ENCODE measurements at places on chromosomes 1 and 21. TPM values are rescaled to one million over a fixed set of nuclear protein-coding genes. Genes with fewer than 3 reads are reported as not detected.

The C1orf53 gene
- 1.4 TPM for total RNA-seq

The AKT3 gene
- total RNA-seq: 31.6 TPM

The C1orf94 gene
- total RNA-seq: not detected

The GSTM4 gene
- total RNA-seq: 33.1 TPM

The FAM78B gene
- 2.5 TPM for total RNA-seq

The GJA8 gene
- total RNA-seq: 0.64 TPM

All from metanephros (tissue), 2 donors.